ELF-1 (cell line): ENCODE measurements at places on chromosomes 3 and 15.

DNA sequence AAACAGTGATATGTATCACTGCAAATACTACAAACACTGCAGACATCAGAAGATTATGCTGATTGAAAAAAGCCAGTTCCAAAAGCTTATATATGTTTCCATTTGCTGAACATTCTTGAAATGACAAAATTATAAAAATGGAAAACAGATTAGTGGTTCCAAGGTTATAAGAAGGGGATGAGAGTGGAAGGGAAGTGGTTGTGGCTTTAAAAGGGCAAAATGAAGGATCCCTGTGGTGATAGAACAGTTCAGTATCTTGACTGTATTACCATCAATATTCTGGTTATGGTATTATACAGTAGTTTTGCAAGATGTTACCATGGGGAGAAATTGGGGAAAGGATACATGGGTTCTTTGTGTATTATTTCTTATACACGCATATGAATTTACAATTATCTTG is 77.8 kb downstream of the DZIP3 start:
- no peak for DNase-seq

- DNase-seq, result no peak
Observed at GRCh38 chr15:32901995-32902394, 184.2 kb downstream of the GREM1 start.

- DNase-seq, result no peak
Observed at GRCh38 chr15:85419161-85419560, 38.8 kb downstream of the AKAP13 start.

DNA sequence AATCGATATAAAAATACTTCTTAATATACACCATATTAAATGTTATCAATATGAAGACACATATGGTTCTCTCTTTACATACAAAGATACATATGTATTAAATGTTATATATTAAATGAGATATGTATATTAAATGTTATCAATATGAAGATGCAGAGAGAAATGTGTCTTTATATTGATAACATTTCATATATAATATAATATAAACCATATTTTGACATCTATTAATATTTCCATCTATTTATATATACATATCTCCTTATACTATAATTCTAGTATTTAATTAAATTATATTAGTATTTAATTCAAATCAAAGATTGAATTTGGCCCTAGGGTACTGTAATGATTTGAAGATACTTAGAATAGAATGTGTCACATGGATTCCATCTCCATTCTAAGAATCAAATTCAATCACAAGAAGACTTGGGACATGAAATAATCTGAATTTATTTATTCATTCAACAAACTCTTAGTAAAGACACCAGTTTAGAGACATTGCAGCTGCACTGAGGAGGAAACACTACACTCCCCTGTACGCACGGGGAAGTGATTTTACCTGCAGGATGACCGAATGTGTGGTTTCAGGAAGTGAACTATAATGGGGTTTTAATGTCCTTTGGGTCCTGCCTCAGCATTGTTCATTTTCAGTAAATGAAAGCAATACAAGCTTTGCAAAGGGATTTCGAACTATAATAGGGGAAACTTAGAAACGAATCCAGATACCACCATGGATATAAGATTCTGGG is 365.1 kb downstream of the MECOM start:
- DNase-seq, result no peak

DNA sequence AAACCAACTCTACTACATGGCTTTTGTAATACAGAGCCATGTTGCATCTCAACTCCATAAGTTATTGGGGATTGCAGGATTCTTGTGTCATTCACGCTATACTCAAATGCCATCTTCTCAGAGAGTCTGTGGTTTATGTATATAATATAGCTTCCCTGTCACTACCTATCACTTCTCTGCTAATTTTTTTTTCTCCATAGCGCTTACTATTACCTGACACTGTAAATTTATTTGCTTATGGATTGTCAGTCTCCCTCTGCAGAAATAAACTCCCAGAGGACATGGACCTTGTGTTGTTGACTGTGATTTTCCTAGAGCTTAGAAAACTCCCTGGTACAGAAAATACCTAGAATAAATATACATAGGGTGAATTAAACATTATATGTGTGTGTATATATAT is 990.5 kb downstream of the TBL1XR1 start:
- DNase-seq, result no peak

- DNase-seq, result peak; percentile 97
Observed at GRCh38 chr15:41568350-41569017, 9.5 kb downstream of the TYRO3 start.

GRCh38 chr3:132722165-132723023 is at the start of gene NPHP3:
NPHP3 (minus strand) TSS chr3:132722409; CDS start chr3:132722355, 54 bp downstream.
- peak; percentile 59 for DNase-seq

DNA sequence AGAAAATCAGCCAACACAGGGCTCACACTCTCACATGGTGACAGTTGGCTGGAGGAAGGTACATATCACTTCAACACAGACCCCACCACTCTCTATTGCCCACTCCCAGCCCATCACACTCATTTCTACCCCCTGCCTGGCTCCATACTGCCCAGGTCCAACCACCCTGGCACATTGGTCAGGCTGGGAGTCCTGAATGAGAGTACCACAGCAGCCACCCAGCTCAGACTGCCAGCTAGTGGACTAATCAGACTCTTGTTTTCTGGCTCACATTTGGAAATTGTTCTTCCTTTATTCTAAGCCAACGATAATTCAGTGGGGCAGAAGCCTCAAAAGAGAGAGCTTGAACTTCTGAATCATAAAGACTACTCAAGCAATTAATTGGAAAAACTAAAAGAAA is 20.0 kb downstream of the MRPL46 start:
- no peak for DNase-seq

DNA sequence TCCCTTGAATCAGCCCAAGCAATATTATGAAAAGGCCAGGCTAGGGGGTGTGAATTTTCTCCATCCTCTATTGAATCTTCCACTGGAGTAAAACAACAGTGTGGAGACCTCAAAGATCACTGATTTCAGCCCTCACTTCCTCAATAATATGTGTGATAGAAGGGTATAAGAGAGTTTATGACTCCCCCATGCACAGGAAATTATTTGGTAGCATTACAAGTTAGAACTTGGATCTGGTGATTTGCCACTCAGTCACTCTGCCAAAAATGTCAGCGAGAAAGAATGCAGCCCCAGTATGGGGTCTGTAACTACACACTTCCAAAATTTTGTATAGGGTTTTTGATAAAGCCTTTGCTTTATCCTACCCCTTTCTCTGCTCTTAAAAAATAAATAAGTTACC is 81.0 kb upstream of the KCNMB2 start:
- DNase-seq, result no peak

GRCh38 chr15:38588672-38589071 is 24.1 kb upstream of the RASGRP1 start:
- no peak for DNase-seq

DNA sequence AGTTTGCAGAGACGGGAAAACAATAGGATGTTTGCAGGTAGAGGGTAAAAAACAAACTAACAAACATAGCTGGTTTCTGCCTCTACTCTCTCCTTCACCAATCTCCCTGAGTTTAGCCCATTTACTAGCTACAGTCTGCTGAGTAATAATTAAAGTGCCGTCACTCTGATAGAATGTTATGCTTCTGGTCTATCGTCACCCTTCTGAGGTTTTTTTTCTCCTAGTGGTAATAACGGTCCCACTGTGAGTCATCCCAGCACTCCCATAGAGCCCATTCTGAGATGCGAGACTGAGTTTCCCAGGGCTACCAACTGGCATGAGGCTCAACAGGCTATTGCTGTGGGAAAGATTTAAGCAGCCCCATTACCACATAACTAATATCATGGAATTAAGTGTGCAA is 56.4 kb downstream of the PLAAT1 start:
- no peak for DNase-seq

DNA sequence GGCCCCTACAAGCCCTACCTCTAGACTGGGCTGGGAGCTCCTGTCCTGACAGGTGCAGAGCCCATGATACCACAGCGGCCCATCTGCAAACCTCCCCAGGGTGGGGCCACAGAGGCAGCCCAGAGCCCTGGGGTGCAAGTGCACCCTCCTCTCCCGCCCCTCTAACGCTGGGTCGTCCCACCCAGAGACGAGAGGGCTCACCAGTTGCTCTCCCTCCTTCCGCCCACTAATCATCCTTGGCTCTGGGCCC is 742 bp downstream of the TNK2 start:
- DNase-seq, result no peak

DNA sequence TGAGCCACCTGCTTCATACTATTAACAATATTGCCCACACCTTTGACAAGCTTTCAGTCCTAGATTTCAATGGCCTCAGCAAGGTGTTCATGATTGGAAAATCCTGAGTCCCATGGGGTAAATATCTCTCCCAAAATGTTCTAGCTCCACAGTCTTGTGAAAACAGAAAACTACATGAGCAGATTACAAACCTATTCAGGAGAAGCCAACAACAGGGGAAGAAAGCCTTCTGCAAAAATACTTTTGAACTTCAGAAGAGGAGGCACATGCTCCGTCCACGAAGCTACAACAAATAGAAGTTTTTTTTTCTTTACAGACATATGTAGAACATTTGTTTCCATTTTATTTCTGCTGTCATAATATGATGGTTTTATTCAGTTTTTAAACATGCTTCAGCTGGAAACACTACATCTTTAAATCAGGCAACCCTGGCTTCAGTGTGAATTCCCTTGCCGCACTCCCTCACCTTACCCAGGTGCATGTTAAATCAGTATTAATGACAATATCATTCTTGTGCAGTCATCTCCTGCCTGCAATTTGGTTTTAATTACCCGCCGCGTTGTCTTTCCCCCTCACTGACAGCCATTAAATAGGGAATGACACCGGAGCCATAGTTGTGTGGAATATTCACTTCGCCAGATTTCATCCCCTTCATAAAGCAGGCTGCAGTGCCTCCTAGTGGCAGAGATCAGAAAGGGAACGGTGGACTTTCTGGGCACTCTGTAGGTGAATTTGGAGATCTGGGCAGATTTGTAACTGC is 725.5 kb upstream of the ARRDC4 start:
- peak; percentile 41 for DNase-seq

DNA sequence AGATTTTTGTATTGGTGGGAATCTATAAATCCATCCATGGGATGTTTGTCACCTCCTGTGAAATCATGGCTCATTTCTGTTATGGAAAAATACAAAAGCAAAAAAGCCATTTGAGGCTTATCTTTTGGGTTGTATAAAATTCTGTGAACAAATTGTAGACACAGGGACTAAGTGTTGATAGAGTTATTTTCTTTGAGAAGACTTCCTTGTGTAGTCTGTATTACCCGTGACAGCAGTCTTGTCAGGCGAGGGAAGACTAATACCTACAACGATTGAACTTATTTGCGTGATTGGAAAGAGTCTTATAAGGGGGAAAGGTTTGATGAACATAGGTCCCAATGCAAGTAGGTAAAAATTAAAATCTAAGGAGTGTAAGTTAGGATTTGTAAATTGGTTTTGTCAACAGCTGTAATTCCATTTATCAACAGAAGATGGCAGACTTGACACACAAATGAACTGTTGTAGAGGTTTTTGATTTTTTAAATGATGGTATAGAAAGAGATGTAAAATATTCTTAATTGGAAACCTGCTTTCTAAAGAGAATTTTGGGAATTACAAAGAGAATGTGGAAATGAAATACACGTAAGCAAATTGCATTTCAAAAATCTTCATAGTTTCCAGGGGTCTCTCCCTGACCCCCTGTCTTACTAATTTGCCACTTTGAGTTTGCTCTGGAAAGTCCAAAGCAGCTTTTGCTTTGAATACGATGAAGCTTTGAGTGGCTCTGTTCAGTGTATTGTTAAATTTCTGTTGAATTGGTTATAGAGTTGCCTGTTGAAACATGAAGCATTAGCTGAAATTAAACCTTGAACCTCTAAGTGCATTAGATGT is 33.2 kb downstream of the SLC25A26 start:
- no peak for DNase-seq

- no peak for DNase-seq
Observed at GRCh38 chr15:63063164-63063756, 20.7 kb downstream of the TPM1 start.

- no peak for DNase-seq
Observed at GRCh38 chr15:99657996-99658395, 75.2 kb downstream of the LYSMD4 start.

- no peak for DNase-seq
Observed at GRCh38 chr3:4411236-4411635, 55.8 kb downstream of the SUMF1 start.

DNA sequence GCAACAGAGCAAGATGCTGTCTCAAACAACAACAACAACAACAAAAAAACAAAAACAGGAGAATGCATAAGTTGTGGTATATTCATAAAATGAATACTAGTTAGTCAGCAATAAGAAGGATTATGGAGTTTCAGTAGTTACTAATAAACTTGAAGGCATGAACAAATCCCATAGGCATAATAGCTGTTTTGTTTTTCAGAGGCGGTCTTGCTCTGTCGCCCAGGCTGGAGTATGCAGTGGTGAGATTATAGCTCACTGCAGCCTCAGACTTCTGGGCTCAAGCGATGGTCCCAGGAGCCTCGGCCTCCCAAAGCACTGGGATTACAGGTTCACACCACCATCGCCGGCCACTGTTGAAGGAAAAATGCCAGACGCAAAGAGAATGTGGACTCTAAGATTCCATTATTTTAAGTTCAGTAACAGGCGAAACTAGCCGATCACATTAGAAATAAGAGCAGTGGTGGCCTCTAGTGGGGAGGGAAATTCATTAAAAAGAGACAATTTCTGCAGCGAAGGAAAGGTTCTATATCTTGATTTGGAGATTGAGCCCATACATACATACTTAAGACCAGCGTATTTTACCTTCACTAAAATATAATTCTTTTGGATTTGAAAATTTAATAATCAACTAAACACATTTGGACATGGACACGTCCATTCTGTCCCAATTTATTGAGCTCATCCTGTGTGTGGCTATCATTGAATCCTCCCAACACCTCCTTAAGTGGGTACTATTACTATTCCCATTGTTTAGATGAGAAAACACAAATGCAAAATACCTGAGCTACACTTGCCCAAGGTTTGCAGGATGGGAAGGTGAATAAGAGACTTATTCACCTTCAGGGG is 27.4 kb upstream of the HDAC11 start:
- peak; percentile 53 for DNase-seq

DNA sequence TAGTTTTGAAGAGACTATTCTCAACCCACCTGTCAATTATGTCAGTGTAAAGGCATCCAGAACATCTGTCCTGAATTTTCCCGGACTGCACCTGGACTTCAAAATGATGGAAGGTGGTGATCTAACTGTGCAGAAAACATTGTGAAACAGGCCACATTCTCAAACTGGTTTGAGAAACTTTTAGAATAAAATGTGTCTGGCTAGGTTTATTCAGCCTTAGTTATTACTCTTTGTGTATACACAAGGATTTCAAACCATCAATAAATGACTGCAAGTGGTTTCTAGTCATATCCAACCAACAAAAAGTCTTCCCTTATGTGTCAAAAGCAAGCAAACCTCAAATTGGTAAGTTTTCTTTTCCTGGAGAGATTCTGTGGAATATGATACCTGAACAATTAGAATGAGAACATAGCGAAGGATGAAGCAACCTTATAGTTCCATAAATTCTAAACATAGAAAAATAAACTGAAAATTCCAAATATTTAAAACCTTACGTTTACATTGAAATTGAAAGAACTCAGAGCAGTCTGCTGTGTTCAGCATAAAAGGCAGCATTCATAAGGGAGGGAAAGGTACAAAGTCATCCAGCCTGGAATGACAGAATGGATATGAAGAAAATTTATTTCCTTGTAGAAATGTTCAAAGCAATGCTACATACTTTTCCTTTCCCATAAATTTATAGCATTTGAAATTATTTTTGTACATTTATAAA is 306.6 kb upstream of the TGFBR2 start:
- DNase-seq, result no peak

- no peak for DNase-seq
Observed at GRCh38 chr15:71530116-71530515, 280.2 kb upstream of the NR2E3 start.

- no peak for DNase-seq
Observed at GRCh38 chr15:66943456-66944095, 121.8 kb upstream of the SMAD3 start.

GRCh38 chr15:80123034-80123433 is 29.8 kb upstream of the FAH start:
- DNase-seq, result no peak
